NCI-H748 treated with DMSO at 0.1 percent for 48 hours (cell line): ENCODE measurements at places on chromosomes 2 and 18.

DNA sequence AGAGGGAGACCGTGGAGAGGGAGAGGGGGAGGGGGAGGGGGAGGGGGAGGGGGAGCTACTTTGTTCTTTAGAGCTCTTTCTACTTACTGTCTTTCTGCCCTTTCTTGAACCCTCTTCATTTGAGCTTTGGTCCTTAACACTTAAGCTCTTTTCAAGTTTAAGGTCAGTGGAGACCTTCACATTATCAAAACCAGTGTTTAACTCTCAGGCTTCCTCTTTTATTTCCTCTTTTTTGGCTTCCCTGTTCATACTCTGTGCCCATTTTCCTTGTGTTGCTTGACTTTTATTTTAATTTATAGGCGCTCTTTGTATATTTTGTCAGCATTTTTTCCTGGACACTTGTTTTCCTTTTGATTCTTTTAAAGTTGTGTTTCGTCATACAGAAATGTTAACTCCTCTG, 37.1 kb downstream of the ACSL3 start:
- DNase-seq, result no peak

- no peak for DNase-seq
Observed at GRCh38 chr18:69447886-69448285, 47.2 kb downstream of the DOK6 start.

- DNase-seq, result no peak
Observed at GRCh38 chr2:128421286-128421685, 102.6 kb upstream of the HS6ST1 start.

GRCh38 chr2:181234487-181234891, 222.7 kb upstream of the ITGA4 start:
- DNase-seq, result no peak

GRCh38 chr18:68727506-68727905, 12.6 kb upstream of the TMX3 start:
- no peak for DNase-seq

- no peak for DNase-seq
Observed at GRCh38 chr2:117794668-117795067, 19.8 kb upstream of the DDX18 start.

- no peak for DNase-seq
Observed at GRCh38 chr18:40695526-40695925, 1259.5 kb upstream of the PIK3C3 start.

- no peak for DNase-seq
Observed at GRCh38 chr2:48915884-48916283, 160.4 kb upstream of the LHCGR start.
